ENCODE measurements at places on chromosomes 3 and 15. TPM values are rescaled to one million over a fixed set of nuclear protein-coding genes. Genes with fewer than 3 reads are reported as not detected.

Gene GXYLT2
- total RNA-seq = 18.8 TPM

Gene ITIH3
- 9.4 TPM for total RNA-seq

Gene FOXL2
- total RNA-seq = not detected

Gene GOLGA6D
- not detected for total RNA-seq

DNA sequence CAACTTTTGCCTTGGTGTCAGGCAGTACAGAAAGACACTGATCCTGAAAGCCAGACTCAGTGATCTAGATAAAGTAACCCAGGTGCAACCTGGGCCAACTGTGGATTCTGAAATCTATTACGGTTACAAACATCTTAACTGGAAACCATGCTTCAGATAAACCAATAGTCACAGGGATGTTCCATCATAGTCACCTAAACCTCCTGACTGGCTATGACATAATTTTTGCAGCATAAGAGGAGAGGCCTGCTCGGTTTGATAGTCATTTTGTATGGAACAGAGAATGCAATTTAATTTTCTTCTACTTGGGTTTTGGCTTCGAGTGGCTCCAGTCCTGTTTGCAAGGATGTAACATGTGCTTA lies 3.7 kb downstream of the SLCO3A1 start:
- no peak for DNase-seq

DNA sequence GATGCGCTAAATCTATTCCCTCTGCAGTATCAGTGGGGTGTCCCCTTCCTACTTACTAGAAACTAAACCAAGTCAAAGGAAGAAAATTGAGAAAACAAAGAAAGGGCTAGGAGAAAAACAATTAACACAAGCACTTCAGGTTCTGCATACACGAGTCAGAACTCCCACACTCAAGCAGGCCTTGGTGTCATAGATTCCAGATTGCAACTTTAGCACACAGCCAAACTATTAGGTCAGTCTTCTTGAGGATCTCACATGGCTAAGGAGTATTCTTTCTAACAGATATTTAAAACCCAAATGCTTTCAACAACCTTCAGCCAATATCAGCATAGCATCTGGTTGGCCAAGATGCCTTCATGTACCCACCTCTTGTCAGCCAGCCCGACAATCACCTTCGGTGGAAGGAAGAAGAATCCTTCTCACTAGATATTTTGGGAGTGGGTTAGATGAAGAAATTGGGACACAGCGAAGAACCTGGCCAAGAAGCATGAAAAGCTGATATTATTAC lies 340.0 kb downstream of the VPS13C start:
- DNase-seq = no peak

- no peak for DNase-seq
These were observed 78.3 kb downstream of the LRRK1 start for GRCh38 chr15:100997442-100997841.

- DNase-seq = no peak
These were observed 38.9 kb downstream of the PCSK6 start for GRCh38 chr15:101450403-101451265.

DNA sequence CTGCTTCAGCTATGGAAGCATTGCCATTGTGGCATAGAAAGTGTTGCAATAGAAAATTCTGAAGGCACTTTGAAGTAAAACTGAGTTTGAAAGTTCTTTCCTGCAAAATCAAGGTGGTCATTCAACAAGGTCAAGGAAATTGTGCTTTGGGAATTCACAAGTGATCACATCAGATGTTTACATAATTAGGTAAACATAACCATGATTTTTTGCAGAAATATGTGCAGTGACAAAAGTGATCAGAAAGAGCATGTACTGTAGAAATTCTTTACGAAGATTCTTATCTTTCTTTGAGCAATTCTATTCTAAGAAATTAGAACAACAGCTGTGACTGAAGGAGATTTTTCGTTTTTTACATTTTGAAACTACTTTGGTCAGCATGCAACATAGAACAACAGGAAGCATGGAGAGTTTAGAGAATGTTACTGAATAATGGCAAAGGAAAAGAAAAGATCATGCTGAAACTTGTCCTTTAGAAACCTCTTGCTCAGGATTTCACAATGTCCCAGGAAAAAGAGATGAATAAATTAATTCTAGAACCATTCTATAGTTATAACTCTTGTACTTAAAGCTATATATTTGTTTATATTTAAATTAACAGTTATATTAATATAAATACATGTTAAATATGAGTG lies 643.4 kb upstream of the ARPP21 start:
- DNase-seq = no peak

GRCh38 chr3:52134761-52135160 lies 19.5 kb downstream of the POC1A start:
- no peak for DNase-seq

DNA sequence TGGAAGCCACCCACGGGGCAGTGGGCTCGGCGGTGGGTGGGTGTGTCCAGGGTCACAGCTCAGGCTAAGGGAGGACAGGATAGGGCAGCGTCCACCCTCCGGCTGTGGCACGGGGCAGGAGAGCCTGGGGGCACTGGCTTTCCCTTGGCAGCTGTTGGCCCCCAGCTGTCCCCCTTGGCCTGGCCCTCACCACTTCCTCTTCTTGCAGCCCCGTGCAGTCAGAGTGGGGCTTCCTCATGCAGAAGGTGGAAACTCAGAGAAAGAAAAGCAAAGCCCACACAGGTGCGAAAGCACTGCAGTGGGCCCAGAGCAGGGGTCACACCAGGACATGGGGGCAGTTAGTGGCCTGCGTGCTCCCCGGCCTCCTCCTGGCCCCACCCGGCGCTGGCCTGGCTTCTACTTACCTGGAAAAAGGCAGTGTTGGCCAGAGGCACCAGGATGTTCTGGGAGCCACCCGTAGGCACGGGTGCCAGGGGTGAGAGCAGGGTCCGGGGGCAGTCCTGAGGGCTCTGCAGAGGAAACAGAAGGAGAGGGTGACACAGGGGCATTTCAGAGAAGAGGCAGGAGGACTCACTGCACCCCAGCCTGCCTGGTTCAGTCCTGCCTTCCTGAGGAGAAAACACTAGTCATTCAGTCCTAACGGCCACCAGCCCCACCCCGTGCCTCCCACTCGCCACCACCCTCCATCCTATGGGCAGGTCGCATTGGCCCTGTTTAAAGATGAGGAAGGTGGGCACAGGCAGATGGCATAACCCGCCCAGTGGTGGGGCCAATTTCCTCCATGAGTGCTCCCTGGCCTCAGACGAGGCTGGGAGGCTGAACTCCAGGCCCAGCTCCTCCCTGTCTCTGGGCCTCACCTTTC lies 28.3 kb downstream of the PLXND1 start:
- no peak for DNase-seq

DNA sequence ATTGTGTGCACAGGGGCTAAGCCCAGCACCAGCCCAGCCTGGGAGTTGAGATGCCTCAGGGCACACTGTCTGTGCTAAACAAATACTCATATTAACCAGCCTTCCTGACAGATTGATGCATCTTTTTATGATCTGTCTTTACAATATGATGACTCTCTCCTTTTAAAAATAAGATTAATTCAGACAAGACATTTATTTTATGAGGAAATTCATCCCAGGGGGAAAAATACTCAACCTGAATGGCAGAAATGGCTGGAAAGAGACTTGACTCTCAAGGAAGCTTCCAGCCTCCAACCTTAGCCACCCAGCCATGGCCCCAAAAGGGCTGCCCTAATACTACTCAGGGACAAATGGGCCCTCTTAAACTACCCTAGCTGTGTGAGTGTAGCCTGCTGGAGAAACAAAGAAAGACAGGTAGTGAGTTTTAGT lies 46.9 kb downstream of the NOX5 start:
- DNase-seq = no peak

DNA sequence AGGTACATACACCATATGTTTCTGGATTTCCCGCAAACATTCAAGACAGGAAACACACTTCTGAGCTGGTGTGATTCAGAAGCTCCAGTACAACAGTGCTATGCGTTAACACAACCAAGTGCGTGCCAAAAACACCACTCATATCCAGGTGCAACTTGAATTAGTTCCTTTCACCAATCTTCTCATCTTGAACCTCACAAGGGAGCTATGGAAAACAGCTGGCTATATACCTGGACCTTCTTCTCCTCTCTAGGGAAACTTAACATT lies 31.3 kb downstream of the SUSD5 start:
- DNase-seq = no peak

DNA sequence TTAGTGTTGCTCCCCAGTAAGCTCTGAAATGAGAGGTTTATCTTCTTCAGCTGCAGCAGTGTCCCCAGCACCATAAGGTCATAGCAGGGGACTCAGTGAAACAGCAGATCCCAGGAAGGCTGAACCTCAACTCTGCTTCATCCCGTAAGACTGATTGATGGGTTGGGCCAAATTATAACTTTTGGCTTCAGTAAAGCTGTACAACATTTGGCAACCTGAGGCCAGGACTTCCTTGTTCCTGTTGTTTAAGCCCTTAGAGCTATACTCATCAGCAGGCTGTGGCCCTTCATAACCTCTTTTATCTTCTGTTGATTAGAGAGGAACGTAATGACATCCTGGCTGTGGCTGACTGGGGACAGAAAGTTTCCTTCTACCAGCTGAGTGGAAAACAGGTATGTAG lies 29.0 kb downstream of the IFT122 start:
- peak; percentile 41 for DNase-seq

DNA sequence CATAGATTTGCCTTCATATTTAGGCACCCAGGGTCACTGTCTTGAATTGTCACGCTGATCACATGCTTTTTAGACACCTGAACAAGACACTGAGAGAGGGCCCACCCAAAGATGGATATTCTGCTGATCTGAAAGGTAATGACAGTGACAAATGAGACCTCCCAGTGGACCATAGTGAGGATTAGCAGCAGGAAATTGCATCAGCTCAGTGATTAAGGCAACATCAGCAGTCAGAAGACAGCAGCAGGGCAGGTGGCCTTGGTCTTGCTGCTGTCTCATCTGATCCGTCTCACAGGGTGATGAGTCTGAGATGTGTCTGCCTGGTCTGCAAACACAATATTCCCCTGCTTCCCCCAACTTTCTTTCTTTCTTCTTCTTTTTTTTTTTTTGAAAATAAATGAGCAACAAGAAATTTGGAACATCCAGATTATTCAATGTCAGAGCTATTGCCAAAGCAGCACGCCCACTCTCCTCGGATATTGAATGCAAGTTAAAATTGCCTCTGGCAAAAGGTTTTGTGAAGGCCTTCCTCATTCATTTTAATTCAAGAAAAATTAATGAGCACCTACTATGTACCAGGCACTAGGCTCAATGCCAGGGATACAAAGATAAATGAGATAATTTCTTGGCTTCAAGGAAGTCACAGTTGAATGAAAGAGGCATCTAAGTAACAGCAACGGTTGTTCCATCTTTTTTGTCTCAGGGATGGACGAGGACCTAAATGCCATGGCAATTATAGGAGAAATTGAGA lies 14.1 kb downstream of the OTOL1 start:
- no peak for DNase-seq

- DNase-seq = no peak
These were observed 115.0 kb downstream of the NR1D2 start for GRCh38 chr3:24060055-24060454.

DNA sequence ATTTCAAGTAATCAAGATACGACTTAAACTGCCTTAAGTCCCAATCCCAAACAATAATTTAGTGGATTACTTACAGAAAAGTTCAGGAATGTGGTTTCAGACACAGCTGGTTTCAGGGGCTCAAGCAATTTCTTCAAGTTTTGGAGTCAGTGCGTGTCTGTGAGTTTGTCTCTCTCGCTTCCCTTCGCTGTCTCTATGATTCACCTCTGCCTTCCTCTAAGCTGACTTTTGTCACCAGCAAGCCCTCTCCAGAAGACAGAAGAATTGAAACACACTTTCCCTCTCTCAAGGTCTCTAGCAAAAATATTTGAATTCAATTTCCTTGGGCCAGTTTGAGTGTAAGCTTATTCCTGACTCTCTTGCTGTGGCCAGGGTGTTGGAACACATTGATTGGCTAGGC lies 392.4 kb downstream of the EDEM1 start:
- DNase-seq = no peak

DNA sequence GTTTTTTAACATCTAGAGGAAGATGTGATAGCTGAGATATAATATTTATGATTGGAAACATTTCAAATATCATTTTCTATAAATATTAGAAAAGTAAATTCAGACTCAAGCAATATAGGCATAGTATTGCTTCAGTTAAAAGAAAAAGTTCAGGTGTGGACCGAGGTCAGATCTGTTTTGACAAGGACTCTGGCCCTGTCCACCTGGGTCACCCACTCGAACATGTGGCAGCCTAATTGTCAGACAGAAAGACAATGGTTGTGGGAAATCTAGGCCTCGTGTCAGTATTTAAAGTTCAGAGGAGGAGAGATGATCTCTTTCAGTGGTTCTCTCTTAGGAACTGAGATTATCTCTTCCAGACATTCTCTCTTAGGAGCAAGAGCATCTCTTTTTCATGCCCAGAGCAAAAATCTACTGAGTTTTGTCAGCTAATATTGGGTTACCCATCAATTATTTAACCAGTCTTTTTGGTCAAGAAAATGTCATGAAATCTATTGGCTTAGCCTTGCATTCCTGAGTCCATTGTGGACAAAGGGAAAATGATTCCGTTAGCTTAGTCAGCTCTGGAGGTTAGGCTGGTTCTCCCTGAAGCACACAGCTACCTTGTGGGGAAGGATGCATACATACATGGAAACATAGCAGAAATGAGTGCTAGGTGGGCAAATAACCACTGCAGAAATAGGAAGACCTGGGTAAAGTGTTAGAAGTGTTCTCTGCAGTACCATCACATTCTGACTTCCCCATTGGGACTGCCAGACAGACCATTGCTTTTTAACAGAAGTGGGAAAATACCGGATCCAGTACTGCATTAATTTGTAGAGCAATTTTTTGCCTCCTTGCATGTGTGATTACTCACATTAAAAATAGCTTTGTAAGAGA lies 343.3 kb downstream of the GRM7 start:
- DNase-seq = no peak

- no peak for DNase-seq
These were observed 55.9 kb upstream of the GCNT3 start for GRCh38 chr15:59555696-59556095.

- DNase-seq = no peak
These were observed 73.1 kb downstream of the PPP2R3A start for GRCh38 chr3:136038668-136039067.

- DNase-seq = no peak
These were observed 174.8 kb upstream of the RORA start for GRCh38 chr15:61403884-61404283.

DNA sequence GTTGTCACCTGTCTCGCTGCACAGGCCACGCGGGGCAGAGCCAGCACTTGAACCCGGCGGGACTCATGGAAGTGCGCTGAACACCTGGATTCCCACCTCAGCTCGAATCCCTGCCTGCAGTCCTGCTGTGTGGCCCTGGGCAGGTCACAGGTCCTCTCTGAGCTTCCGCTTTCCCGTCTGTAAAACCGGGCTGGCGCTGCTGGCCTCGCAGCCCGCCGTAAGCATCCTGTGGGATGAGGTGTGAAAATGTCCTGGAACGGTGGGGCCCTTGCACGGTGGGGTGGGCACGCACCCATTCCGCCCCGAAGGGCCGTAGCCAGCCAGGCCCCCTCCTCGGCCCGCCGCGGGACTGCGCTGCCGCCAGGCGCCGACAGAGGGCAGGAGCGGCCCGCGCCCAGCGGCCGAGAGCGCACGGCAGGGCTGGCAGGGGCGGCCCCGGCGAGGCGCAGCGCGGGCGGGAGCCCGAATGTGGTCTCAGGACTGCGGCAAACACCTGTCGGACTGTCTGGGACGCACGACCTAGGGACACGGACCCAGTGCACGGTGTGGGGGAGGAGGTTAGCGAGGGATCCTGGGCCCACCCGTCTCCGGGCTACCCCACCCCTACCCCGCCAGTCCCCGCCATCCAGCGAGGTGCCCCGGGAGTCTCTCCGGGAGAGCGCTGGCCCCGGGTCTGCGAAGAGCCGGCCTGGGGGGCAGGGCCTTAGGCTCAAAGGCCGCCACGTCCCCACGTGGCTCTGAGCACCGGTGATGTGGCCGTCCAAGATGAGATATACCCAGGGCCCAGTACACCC lies 40.4 kb downstream of the DNAJB8 start:
- DNase-seq = peak; percentile 83

- DNase-seq = no peak
These were observed 14.5 kb downstream of the EMC4 start for GRCh38 chr15:34239151-34239808.

All from stomach (tissue), 19 donors.